Left lobe of liver (tissue), 2 donors: ENCODE measurements at places on chromosomes 7 and 10.

GRCh38 chr10:113680190-113681111 lies 739 bp downstream of the CASP7 start:
- peak; percentile 58 for DNase-seq

- no peak for DNase-seq
Observed at GRCh38 chr7:155208681-155209477, 88.8 kb upstream of the INSIG1 start.

- no peak for DNase-seq
Observed at GRCh38 chr7:939843-940242, 14.6 kb downstream of the ADAP1 start.

GRCh38 chr10:97531401-97531986 lies 32.8 kb downstream of the UBTD1 start:
- DNase-seq: no peak

DNA sequence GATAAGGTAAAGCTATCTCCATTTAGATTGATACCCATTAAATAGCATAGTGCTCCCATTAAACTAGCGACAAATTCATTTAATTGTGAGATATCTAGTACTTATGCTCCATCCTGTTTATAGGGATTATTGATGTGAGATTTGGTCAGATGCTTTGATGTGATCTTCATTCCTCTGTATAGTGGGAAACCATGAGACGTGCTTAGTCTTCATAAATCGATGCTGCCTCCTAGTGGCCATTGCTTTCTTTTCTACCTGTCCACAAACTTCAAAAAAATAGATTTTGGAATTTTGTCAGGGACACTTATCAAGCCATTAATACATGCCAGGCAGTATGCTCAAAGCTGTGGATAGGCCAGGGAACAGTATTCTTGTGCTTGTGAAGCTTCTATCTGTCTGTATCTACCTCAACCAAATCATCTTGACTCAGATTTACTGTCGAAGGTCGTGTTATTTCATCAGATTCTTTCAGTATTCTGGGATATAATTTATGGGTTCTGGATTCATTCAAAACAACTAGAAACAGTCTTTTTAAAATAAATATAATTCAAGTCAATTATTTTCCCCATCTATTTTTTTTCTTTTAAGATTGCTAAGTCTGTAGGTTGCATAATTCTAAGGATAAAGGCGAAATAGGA lies 12.0 kb downstream of the LSM8 start:
- DNase-seq: no peak

DNA sequence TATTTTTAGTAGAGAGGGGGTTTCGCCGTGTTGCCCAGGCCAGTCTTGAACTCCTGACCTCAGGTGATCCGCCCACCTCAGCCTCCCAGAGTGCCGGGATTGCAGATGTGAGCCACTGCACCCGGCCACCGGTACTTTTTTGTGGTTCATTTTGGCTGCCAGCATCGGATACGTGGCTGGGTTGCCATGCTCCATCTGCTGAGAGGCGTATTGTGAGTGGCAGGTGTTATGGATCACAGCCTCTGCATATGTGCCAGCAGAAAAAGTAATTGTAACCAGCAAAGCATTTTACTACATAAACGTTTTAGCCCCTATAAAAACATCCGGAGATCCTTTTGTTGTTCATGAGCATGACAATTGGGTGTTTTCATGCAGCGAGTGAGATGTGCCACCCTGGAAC lies 7.1 kb downstream of the FOXK1 start:
- DNase-seq: no peak

GRCh38 chr10:108388706-108389105 lies 1224.2 kb upstream of the SORCS1 start:
- DNase-seq: no peak

DNA sequence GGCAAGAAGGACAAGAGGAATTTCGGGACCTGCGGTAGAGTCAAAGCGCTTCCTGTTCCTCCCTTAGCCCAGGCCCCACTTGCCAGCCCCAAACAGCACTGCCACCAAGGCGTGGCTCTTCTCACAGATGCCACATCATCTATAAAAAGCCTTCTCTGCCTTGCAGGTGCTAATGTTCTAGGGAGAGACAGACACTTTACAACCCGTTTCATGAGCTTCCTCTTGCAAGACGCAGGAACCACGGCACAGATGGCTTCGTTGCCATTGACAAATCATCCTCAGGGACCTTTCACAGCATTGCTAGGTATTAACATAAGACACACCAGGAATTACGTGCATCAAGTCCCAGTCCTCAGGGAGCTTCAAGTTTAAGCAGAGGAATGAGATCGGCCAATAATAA lies 180.9 kb downstream of the JCAD start:
- DNase-seq: no peak

DNA sequence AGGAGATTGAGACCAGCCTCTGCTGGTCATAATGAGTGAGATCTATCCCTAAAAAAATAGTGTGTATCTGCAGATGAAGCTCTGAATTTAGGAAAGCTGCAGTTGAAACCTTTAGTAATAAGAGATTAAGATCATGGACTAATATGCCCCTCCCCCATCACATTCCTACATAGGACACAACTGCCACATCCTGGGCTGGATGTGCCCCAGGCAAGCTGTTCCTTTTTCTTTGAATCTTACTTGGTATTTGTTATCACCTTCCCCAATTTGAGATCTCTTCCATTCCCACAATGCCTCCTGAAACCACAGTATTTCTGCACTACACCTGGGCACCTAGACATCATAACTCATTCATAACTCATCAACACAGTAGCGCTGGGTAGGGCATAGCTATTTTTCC lies 74.1 kb downstream of the DOCK1 start:
- DNase-seq: no peak

GRCh38 chr7:142500366-142500765 lies 242.5 kb upstream of the PRSS58 start:
- DNase-seq: no peak

GRCh38 chr7:150379441-150380379 lies 580 bp downstream of the ZNF775 start:
- DNase-seq: no peak

- no peak for DNase-seq
Observed at GRCh38 chr7:155305231-155305904, 7.7 kb downstream of the INSIG1 start.

- DNase-seq: no peak
Observed at GRCh38 chr7:101826081-101826835, 8.8 kb downstream of the CUX1 start.

DNA sequence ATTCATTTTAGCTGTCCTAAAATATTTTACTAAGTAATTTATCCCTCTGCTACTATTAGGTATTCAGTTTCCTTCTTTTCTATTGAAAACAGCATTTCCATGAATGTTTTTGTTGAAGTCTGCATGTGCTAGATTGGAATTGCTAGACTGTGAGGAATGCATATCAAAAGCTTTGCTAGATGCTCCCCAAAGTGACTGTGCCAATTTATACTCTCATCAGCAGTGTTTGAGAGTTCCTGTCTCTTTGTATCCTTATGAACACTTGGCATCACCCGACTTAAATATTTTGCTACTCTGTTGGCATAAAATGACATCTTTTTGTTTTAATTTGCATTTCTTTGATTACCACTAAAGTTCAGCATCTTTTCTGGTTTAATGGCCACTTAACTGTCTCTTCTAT lies 45.0 kb upstream of the PRR15 start:
- no peak for DNase-seq

- DNase-seq: no peak
Observed at GRCh38 chr7:32223071-32223650, 153.0 kb upstream of the PDE1C start.
